Stimulated activated CD8-positive, alpha-beta memory T cell treated with anti-CD3 and anti-CD28 coated beads, Interleukin-15, amount 100 ng/mL, for 24 hours (primary cell): ENCODE measurements at places on chromosomes 2 and 18.

- no peak for DNase-seq
Measured at GRCh38 chr2:227653419-227653818, 13.2 kb upstream of the SCYGR5 start.

GRCh38 chr2:177673602-177674595 lies 281.3 kb downstream of the AGPS start:
- no peak for DNase-seq

DNA sequence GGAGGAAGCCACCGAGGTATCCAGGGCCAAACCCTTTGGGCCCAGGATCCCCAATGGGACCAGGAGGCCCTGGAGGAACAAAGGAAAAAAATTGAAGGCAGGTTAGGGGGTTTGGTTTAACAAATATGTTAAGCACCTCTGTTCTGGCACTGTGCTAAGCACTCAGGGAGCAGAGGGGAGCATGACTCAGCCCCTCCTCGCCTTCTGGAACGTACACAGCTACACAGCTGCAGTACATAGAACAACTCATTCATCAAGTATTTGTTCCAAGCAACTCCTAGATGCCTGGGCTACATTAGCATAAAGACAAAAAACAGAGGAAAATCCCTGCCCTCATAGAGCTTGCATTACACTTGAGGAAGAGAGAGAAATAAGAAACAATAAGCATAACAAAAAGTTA lies 153.6 kb downstream of the COL4A4 start:
- no peak for DNase-seq

- DNase-seq: no peak
Measured at GRCh38 chr2:22604136-22604535, 780.8 kb upstream of the KLHL29 start.

- no peak for DNase-seq
Measured at GRCh38 chr2:50611351-50611871, 420.5 kb downstream of the NRXN1 start.

DNA sequence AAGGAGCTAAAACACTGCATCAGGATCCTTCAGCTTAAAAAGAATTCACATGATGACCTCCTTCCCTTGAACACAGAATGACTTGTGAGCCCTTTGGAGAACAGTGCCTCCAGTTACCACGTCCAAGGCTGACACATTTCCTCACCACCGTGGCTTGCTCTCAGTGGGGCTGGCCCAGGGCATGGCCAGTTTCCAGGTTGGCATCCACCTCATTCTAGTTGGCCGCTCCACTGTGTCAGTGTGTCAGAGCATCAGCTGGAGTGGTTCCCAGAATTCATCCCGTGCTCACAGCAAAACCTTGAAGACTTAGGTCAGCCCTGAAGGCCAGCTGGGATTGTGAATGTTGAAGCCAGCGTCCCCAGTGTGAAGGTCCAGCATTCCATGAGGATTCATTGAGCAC lies 158.5 kb downstream of the INSIG2 start:
- no peak for DNase-seq

DNA sequence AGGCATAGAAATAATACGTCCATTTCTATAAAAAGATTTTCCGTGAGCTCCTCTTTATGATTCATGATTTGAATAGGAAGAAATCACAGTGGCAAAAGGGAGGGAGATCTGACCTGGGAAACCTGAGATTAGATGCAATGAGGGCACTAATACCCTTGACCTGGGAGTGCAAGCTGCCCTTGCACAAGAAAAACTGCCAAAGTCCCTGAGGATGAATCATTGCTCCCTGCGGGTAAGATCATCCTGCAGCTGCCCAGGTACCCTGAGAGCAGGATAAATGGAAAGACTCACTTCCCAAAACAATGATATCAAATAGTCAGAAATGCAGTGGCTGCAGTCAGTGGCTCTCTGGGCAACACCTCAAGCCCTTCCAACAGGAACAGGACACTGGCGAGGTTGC lies 11.6 kb downstream of the FHL2 start:
- no peak for DNase-seq

GRCh38 chr2:100742277-100743254 lies 77.4 kb upstream of the NPAS2 start:
- DNase-seq: no peak

- DNase-seq: no peak
Measured at GRCh38 chr2:71215447-71215846, 11.5 kb downstream of the PAIP2B start.

- DNase-seq: no peak
Measured at GRCh38 chr18:11284811-11285210, 135.4 kb upstream of the PIEZO2 start.

GRCh38 chr2:11681722-11682589 lies 12.0 kb upstream of the NTSR2 start:
- no peak for DNase-seq

- no peak for DNase-seq
Measured at GRCh38 chr2:43890855-43891254, 52.1 kb downstream of the ABCG8 start.
